ENCODE measurements at places on chromosomes 4 and X.

- no peak for DNase-seq
These were observed 204.1 kb downstream of the NR3C2 start for GRCh38 chr4:148238086-148238485.

GRCh38 chr4:187396106-187396505, 599.5 kb upstream of the ZFP42 start:
- DNase-seq, result no peak

DNA sequence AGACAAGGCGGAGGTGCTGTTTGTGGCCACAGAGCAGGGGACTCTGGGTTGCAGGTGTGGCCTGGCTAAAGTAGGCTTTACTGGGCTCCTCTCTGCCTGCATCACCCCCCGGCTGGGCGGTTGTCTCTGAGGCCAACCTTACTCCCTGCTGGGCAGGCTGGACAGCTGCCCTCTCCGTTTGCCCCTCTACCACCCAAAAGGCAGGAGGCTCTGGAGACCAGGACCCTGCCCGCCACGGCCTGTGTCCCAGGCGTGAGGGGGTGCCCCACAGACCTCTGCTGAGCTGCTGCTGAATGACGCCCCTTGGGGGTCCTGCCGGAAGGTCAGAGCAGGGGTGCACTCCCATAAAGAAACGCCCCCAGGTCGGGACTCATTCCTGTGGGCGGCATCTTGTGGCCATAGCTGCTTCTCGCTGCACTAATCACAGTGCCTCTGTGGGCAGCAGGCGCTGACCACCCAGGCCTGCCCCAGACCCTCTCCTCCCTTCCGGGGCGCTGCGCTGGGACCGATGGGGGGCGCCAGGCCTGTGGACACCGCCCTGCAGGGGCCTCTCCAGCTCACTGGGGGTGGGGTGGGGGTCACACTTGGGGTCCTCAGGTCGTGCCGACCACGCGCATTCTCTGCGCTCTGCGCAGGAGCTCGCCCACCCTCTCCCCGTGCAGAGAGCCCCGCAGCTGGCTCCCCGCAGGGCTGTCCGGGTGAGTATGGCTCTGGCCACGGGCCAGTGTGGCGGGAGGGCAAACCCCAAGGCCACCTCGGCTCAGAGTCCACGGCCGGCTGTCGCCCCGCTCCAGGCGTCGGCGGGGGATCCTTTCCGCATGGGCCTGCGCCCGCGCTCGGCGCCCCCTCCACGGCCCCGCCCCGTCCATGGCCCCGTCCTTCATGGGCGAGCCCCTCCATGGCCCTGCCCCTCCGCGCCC, 920 bp downstream of the HTT-AS start:
- DNase-seq, result no peak

GRCh38 chr4:163606896-163607691, 112.6 kb downstream of the TMA16 start:
- DNase-seq, result no peak

DNA sequence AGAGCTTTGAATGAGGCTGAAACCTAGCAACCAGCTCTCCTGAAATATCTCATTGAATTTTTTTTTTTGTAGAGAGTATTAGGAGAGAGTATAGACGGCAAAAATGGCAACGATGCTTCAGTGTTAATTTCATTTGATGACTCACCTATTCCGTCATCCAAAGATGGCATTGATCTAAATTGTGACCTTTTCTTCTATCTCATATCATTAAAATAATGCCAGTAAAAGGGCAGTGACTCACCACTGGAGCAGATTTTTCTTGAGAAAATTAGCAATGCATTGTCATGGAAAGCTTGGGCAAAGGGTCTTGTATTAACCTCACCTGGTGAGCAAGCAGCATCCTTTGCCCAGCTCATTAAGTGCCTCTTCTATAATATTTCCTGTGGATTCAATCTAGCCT, 19.6 kb downstream of the VMA21 start:
- no peak for DNase-seq

GRCh38 chr4:86048426-86048825, 311.4 kb downstream of the MAPK10 start:
- no peak for DNase-seq

DNA sequence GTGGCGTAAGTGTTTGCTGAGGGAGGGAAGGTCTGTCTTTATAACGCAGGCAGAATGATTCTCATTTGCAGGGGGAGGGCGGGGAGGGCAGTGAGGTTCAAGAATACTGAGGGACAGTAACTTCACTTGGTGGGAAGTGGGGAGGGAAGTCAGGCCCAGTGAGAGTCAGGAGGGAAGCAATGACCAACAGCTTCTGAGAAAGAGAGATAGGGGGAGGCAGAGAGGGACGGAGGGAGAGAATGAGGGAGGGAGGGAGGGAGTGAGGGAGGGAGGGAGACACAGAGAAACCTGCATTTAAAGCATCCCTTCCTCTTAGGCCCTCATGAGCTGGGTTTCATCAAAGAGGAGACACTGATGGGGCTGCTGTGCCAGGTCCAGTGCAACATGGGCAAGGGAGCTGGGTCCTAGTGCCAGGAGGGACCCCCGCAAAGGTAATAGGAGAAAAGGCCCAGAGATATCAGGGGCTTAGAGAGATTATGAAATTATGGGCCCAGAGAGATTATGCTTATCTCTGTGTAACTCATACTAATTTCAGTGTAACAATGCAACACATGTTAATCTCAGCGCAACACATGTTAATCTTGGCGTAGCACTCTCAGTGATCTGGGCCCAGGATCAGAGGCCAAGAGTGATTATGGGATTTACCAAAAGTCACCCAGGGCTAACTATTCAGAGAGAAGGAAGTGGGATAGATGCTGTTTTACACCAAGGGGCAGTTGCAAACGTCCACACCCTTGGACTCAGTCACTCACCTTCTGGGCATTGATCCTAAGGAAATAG, 112.1 kb downstream of the DRD5 start:
- no peak for DNase-seq

- no peak for DNase-seq
These were observed 457.4 kb upstream of the TEX13C start for GRCh38 chrX:124862301-124862700.

- DNase-seq, result no peak
These were observed 53.6 kb downstream of the MBNL3 start for GRCh38 chrX:132435222-132435621.

- DNase-seq, result no peak
These were observed 35.7 kb downstream of the PRKG2 start for GRCh38 chr4:81179326-81179725.

- DNase-seq, result no peak
These were observed 35.3 kb downstream of the STK32B start for GRCh38 chr4:5086535-5086934.

- no peak for DNase-seq
These were observed 138.9 kb upstream of the INPP4B start for GRCh38 chr4:142984871-142985585.

DNA sequence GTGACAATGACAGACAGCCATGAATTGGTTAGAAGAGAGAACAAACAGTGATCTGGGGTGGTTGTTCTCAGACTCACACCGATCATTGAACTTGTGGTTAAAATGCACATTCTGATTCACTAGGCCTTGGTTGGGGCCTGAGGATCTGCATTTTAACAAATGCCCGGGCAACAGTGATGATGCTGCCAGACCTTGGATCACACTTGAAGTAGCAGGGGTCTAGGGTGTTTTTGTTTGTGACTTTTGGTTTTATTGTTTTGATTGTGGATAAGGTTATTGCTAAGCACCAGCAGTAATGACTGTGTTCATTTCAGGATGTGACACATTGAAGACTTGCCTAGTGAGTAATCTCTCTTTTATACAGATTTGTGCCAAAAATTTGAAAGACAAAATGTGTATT, 36.5 kb downstream of the TXLNG start:
- no peak for DNase-seq

DNA sequence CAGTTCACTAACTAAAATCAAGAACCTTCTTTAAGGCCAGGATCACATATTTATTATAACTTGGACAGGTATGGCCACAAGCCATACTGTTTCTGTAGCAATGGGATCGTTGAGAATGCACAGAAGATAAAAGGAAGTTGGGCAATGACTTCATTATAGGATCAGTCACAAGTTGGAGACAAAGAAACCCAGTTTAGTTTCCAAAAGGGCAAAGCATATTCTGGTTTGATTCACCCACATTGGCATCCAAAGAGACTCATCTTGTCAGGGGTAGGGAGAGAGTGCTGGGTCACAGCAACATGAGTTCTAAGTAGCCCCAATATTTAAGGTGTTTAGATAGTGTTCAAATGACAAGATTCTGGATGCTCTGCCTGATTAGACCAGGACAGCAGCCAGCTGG, 317.1 kb upstream of the GALNT7 start:
- no peak for DNase-seq

- no peak for DNase-seq
These were observed 257.9 kb upstream of the CPEB2 start for GRCh38 chr4:14744346-14744745.

GRCh38 chr4:80538276-80538926, 202.9 kb downstream of the CFAP299 start:
- no peak for DNase-seq

DNA sequence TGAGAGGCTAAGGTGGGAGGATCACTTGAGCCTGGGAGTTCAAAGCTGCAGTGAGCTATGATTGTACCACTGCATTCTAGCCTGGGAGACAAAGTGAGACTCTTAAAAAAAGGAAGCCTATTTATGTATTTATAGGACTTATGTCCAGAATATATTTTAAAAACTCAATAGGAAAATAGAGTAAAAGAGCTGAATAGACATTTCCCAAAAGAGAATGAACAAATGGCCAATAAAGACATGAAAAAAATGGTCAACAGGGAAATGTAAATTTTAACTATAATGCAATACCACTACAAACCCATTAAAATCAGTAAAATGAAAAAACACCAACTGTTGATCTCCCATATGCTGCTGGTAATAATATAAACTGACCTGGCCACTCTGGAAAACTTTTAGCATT, 115.0 kb downstream of the HUWE1 start:
- no peak for DNase-seq

- DNase-seq, result no peak
These were observed 671.5 kb upstream of the GRIA3 start for GRCh38 chrX:122512561-122513072.

DNA sequence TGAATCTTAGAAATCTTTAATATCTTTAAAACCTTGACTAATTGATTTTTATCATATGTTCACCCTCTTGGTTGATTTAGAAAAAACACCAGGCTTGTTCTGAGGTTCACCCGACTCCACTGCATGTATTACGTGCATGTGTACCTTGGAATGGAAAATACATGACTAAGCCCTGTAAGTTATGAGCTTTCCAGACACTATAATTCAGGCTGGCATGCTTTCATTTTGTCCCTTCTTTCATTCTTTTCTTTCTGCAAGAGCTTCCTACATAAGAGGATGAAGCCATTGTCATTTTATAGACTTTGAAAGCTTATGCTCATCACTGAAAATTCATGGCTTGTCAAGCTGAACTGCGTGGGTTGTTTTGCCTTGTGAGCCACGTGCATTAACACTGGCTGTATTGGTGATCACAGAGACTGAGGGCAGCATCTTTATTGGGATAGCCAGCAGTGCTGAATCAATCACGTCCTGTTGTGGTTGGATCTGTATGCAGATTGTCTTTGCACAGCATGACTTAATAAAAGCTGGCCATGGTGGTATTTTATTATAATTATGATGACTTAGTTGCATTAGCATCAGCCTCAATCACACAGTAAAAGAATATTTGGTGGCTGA, 141.9 kb downstream of the SLIT2 start:
- DNase-seq, result no peak

- no peak for DNase-seq
These were observed 14.8 kb downstream of the SHROOM3 start for GRCh38 chr4:76449833-76450232.

DNA sequence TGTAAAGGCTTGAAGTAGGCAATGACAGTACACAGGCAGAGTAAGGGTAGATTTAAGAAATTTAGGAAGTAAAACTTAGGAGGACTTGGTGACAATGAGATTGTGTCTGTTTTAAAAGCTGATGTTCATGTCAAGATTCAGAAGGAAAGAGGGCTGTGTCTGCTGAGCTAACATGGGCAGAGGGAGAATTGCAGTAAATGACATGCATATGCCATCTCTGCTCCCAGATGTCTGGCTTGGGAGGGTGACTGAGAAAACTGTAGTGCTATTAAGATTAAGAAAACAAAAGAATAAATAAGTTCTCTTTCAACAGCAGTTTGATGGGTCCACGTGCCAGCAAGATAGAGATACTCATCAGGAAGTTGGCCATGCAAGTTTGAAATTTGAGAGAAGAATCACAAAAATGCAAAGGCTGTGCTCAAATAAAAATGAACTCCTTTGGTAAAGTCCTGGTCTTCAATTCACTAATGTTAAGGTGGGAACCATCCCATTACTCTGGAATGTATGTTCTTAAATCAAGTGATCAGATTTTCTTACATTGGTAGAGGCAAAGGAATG, 7.2 kb downstream of the NFXL1 start:
- DNase-seq, result no peak

DNA sequence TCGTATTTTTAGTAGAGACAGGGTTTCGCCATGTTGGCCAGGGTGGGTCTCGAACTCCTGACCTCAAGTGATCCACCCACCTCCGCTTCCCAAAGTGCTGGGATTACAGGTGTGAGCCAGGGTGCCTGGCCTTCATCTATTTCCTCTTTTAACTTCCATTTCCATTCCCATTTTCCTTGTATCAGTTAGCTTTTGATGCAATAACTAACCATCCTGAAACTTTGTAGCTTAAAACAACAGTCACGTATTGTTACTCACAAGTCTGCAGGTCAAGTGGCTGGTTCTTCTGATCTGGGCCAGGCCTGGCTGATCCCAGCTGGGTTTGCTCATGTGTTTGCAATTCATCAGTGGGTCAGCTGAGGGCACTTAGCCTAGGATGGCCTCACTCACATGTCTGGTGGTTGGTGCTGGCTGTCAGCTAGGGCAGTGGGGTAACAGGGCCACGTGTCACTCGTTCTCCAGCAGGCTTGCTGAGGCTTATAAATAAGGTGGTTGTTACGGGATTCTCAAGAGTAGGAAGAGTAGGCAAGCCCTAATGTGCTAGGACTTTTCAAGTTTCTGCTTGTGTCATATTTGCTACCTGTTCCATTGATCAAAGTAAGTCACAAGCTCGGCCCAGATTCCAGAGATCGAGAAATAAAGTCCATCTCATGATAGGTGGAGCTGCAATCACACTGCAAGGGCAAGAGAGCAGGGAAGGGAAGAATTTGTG, 88.2 kb downstream of the SOWAHB start:
- DNase-seq, result no peak

- no peak for DNase-seq
These were observed 4.0 kb upstream of the ITM2A start for GRCh38 chrX:79371101-79371500.

DNA sequence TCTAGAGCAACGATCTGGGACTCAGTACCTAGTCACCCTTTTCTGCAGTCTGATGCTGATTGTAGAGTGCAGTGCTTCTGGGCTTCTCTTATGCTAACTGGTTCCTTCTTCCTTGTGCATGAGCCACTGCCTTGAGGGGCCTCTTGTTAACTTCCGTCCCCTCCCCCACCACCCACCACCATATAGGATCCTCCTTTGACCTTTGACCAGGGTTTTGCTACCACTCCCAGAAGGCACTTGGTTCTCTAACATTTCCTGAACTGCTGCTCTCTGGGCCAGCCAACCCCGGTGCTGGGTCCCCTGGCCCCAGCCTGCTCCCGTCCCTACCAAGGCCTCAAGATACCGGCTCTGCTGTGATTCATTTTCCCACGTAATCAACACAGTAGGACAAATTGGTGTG, 104.6 kb upstream of the KLF3 start:
- no peak for DNase-seq
